ENCODE measurements at places on chromosomes 12 and 14. TPM values are rescaled to one million over a fixed set of nuclear protein-coding genes. Genes with fewer than 3 reads are reported as not detected.

Gene GLIPR1L1
- total RNA-seq: not detected

DNA sequence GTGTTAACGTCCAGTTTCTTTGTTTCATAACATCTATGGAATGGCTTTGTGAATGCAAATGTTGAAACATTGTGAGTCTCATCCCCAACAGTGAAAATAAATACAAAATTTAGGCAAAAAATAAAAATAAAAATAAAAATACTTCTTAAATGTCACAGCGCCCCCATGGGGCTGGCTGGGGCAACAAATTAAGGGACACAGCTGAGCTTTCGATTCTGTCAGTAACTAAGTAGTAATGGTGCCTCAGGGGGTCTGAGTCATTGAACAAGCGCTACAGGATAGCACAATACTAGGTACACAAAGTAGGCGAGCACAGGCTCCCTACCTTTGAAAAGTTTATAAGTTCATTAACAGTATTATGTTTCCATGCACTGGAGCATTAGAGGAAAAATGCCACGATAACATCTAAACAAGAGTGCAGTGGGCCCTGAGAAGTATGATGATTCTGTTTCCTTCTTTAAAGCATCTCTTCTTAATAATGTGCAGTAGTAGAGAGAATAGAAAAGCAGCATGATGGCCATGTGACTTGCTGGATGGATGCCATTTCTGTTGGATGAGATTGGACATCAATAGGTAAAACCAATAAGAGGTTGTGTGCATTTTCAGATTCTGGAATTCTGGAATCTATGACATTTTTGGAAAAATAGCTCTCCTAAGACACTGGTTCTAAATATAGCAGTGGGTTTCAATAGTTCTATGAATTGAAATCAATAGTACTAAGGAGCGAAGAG, 667.2 kb downstream of the DIO2 start:
- DNase-seq: peak; percentile 42

Gene EFS
- not detected for total RNA-seq

DNA sequence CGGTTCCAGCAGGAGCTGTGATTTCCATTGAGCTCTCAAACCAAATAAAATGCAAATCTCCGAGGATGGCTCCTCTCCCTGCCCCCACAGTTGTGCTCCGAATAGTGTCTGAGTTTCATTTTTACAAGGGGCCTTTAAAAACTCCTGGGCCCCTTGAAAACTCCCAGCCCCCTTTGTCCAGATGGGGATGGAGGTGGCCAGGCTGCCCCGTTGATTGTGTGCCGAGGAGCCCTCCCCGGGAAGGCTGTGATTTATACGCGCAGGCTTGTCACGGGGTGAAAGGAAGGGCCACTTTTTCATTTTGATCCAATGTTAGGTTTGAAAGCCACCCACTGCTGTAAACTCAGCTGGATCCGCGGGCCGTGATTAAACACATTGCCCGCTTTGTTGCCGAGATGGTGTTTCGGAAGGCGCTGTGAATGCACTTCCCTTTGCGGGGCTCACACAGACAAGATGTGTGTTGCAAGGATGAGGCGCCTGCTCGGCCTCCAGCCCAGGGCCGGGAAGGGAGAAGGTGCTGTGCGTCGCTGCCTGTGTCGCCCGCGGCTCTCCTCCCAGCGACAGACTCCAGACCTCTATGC, 98.8 kb downstream of the TMEM132C start:
- DNase-seq: no peak

DNA sequence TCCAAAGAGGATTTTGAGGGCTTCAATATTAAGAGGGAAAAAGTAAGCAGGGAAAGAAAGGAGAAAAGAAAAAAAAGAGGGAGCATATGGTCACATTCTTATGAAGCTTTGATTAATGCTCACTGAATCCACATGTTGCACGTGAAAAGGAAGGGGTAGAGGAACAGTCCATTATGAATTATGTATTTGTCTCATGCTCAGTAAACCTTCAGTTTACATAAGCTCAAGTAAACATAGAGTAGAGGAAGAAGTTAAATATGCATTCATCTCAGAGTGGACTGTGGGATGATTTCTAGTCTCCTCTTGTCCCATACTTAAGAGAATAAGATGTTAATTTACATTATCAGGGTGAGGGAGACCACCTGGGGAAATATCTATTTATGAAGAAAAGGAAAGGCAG, 334.5 kb downstream of the IPO8 start:
- DNase-seq: no peak

Gene MYF5
- not detected for total RNA-seq

Gene B4GALNT1
- total RNA-seq: not detected

- peak; percentile 84 for DNase-seq
These were observed 4.9 kb downstream of the ZBTB39 start for GRCh38 chr12:57001448-57001906.

Gene RERGL
- not detected for total RNA-seq

DNA sequence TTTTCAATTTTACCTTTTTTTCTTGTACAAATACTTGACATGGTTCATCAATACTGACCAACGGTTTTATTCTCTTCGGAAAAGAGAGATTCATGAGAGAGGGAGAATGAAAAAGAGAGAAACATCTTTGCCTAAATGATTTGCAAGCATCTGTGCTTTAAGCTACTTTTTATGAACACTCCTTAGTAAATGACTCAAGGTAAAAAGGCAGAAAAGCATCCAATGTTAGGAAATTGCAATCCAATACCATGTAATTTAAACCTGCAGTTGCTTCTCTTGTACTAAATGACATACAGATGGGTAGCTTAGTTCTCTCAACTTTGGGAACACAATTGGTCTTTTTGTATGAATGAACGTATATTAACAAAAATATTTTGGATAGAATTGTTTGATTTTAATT, 46.1 kb downstream of the MSRB3 start:
- DNase-seq: no peak

DNA sequence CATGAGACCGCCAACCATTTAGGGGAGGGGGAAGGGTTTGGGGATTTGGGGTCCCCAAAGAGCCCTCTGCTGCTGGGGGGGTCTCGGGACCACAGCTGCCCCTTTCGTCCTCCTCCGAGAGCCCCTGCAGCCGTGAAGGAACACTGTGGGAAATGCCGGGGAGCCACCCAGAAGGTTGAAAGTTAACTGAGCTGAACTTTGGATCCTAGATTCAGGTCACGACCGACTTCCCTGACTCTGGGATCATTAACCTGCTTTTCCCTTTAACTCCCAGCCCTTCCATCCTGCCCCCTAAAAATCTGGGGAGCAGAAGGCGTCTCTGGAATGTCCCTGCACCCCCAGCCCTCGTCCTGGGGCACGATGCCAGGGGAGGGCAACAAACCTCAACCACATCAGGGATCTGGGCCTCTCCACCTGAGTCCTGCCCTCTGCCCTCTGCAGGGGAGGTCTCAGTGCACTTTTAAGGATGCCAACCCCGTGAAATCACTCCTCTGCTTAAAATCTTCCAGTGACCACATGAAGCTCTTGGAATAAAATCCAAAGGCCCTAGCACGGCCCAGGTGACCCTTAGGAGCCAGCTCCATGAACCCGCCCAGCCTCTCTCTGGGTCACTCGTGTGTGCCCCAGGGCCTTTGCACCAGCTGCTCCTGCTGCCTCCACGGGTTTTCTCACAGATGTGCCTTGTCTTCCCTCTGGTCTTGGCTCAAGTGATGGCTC, 95.0 kb downstream of the RFLNA start:
- no peak for DNase-seq

DNA sequence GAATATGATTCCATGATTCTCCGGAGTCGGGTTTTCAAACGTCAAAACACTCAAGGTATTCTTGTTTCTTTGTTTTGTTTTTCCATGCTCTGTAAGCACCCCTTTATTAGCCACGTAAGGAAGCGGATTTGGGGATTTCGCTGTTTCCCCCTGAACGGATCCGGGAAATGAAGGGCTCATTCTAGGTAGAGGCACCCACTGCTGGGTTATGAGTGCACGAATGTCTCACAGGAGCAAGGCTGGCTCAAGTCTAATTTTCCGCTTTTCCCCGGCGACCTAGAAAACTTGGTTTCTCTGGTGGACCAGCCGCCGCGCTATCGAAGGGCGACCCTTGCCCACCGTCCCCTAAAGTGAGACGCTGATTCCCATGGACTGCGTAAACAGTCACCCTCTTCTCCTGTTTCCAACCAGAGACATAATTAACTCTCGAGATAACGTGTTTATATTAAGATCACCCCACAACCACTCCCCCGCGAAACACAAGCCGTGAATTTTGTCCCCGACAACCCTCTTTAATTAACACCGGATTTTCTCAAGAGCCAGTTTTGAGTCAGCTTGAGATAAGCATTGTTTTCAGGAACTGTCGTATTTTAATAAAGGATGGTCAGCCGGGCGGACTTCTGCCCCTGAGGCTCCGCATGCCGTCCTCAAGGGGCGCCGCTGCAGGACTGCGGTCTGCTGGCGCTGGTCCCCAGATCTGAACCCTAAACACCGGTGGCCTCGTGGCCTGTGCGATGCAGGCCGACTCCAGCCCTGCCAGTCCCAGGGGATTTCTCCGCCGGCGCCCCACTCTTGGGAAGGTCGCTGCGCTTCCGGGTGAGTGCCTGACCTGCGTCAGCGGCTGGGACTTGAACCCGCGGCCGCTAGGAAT, 515 bp upstream of the ABCC9 start:
- no peak for DNase-seq

Data from lung microvascular endothelial cell (primary cell).